ENCODE measurements at places on chromosomes 13 and 19.
A peak's percentile ranks its signal among the peaks of the same experiment; 100 is the strongest.

- DNase-seq, result no peak
Observed at GRCh38 chr13:93172109-93172508, 54.5 kb upstream of the GPC6 start.

GRCh38 chr19:40442328-40443130 is 1.6 kb downstream of the SERTAD3 start:
- no peak for DNase-seq

DNA sequence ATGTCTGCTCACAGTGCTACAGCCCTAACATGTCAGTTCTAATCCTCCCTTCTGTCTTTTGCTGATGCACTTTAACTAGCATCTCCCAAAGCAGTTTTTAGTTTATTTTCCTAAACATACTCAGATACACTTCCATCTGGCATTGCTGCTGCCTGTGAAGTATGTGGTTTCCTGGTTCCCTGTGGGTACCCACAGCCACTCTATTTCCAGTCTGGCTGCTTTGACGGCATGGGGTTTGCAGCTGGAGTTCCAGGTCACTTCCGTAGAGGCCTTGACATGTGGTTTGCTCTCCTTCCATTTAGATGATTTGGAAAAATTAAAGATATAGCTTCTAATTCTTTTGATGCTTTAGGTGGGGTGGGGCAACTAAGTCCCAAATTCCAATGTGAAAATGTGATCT is 375.5 kb downstream of the PCDH20 start:
- DNase-seq, result no peak

GRCh38 chr13:110391273-110391672 is 84.2 kb downstream of the COL4A2 start:
- no peak for DNase-seq

DNA sequence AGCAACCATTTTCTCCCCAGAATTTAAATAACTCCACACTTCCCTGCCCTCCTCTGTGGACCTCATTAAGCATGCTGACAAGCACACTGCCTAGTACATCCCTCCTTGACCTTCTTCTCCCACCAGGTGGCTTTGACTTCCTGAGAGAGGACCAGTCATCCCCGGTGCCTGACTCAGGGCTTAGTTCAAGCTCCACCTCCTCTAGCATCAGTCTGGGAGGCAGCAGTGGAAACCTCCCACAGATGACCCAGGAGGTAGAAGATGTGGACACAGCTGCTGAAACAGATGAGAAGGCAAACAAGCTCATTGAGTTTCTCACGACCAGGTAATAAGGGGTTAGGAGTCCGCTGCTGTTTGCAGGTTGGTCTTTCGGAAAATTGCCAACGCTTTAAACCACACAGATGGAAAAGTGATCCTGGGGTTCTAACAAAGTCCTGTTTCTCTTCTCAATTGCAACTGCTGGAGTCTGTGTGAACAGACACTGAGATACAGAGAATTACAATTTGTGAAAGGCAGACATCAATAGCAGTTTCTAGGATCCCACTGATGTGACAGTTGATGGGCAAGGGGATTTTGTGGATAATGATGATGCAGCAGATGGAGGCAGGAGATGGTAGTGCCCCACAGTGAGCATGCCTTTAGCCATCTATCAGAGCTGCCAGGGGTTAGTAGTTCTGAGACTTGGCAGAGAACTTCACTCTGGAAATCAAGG is 86.7 kb downstream of the ZAR1L start:
- DNase-seq, result no peak

DNA sequence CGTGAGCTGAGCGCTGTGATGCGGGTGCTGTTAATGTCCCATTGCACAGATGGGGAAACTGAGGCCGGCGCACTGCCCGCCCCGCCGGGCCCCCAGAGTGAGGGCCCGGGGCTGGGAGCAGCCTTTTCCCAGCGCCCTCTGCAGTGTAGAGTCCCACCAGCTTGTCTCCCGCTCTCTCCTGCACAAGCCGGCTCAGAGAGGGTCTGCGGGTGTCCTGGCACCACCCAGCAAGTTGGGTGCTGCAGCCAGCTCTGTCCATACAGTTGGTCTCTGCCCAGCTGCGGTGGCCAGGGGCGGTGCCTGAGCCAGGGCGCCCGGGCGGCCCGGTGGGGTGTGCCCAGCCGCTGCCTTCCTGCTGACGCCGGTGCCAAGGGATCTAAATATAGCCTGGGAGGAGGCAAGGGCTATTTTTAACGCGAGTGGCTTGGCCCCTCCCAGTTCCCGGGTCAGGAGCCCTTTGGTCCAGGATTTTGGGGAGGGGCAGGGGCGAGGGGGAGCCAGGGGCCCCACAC is 19.3 kb downstream of the GADD45B start:
- DNase-seq, result no peak

- peak; percentile 2 for DNase-seq
Observed at GRCh38 chr19:53772943-53773342, 51.2 kb downstream of the NLRP12 start.

DNA sequence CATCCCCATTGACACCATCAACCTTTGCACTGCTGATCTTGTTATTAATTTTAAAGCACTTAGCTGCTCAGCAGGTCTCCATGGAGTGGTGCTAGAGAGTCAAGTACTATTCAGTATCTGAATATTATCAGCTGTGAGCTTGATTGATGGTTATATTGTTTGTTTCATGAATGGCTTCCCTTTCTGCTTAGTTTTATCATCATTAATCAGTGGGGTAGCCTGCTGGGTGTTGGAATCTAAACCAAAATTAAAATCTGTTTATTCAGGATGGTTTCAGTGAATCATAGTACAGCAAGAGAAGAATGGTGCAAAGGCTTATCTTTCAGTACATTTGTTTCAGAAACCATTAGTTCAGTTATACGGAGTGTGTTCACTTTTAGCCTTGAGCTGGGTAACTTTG is 42.5 kb upstream of the SCEL start:
- no peak for DNase-seq

- DNase-seq, result no peak
Observed at GRCh38 chr13:102974317-102975087, 91.7 kb downstream of the SLC10A2 start.

- DNase-seq, result peak; percentile 91
Observed at GRCh38 chr19:29672933-29673336, 7.7 kb downstream of the PLEKHF1 start.

DNA sequence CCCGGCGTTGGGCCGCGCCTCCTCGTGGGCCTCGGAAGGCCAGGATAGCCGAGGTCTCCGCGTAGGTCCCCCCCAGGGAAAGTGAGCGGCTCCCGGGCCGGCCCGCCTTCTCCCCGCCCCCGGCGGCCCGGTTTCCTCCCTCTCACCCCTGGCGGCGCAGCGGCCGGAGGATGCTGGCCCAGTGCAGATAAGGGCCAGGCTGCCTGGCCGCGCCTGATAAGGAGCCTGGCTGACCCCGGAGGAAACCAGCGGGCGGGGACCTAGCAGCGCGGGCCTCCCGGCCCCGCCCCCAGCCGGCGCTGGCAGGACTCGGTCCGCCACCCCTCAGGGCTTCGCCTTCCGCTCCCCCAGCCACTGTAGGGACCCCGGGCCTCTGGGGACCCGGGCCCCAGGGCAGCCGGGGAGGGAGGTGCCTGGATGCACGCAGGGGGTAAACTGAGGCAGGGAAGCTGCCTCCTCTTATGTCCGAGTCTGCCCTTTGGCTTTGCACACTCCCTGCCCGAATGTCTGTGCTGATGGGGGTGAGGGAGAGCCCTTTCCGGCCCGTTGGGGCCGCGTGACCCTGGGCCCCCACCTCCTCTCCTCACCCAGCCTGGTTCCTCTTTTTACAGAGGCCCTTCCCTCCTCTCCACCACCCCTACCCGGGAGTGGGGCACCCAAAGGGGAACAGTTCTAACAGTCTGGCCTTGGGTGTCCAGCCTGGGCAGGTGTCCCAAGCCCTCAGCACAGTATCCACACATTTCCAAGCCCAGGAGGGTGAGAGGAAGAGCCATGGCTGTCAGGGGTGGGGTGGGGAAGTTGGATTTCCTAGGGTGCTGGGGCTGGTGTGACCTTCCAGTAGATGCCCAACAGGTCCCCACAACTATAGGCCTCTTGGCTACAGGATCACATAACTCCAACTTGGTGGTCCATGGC is at the start of gene LYL1:
TSS of gene LYL1 (minus strand) at position 193 of the 915 bp plus-strand sequence. CDS start 1,687 bp downstream, outside the sequence.
- no peak for DNase-seq

- no peak for DNase-seq
Observed at GRCh38 chr13:100305398-100305797, 216.5 kb downstream of the PCCA start.

GRCh38 chr19:31421856-31422255 is 72.6 kb upstream of the TSHZ3 start:
- no peak for DNase-seq

GRCh38 chr19:2848616-2849015 is 7.3 kb downstream of the ZNF555 start:
- no peak for DNase-seq

- DNase-seq, result no peak
Observed at GRCh38 chr13:19601749-19602725, 31.4 kb upstream of the MPHOSPH8 start.

DNA sequence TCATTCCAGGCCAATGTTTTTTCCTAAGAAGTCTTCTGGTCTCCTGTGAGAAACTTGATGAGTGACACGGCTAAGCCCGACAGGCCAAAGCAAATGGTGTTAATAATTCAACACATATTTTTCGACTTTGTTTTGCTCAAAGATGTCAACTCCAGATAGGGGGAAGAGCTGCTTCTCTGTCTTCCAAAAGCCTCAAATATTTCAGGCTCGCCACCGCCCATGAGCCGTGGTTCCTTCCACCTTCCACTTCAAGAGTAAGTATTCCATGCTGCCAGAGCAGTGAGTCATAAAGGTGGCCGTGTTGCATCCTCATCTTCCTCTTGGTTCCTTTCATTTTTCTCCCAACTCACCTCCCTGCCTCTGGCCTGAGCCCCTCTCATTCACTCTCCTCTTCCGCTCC is 272.6 kb downstream of the EFNB2 start:
- DNase-seq, result no peak

- no peak for DNase-seq
Observed at GRCh38 chr13:105790923-105791322, 744.5 kb downstream of the EFNB2 start.

DNA sequence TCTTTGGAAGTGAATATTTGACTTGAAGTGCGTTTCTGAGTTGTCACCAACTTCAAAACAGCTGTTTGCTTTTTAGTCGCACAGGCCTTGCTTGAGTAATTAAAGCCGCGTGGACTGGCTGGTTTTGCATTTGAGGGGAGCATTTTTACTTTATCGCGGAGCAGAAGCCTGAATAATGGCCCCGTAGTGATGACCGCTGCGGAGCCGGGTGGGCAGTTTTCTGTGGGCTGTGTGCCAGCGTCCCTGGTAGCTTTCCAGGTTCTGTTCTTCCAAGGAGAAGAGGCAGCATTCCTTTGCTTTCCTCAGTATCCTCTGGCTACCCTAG is 1.1 kb downstream of the NAA16 start:
- DNase-seq, result no peak

- peak; percentile 23 for DNase-seq
Observed at GRCh38 chr19:41753936-41754529, 1.3 kb upstream of the CEACAM6 start.

- no peak for DNase-seq
Observed at GRCh38 chr13:40648040-40648439, 18.4 kb downstream of the FOXO1 start.

DNA sequence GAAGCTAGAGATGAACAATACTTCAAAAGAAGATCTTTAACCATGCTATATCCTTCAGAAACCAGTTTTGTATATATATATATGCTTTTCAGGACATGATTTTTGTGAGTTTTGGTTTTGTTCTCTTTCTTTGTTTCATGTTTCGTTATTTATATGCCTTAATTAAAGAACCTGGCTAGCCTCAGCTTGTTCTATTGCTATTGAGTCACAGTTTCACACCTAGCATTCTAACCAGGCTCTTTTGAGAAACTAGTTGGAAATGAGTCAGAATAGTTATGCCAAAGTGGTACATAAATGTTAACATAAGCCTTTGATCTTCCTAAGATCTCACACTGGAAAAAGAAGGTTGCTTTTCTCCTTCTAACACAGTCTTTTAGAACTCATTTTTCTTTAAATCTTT is 1925.2 kb downstream of the OLFM4 start:
- DNase-seq, result no peak

DNA sequence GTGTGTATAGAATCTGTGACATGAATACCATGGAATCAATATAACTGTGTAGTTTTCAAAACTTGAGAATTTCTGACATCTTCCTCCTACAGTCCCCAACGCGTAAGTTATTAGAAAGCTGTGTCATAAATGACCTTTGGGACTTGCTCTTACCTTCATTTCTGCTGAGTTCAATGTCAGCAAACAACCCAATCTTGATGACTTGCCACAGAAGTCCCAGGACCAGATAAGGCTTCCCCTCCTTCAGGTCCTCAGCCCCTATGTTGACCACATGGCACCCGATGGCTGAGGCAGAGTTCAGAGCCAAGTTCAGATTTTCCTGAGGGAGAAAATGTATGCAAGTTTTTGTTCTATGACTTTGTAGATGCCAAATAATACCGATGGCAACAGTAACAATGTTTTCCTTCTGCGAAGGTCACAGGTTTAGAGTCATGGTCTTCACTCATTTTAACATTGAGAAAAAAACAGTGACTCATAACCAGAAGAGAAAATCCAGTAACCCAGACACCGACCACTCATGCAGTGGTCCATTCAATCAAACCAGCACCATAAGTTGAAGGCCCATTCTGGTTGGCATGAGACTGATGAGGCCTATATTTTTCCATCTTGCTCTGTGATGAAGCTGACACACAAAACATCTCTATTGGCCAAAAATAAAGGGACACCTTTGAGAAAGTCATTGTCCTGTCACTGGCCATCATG is 29.2 kb downstream of the LCP1 start:
- no peak for DNase-seq

- no peak for DNase-seq
Observed at GRCh38 chr13:106755542-106755941, 187.6 kb upstream of the ARGLU1 start.

GRCh38 chr13:41588899-41589298 is 131.5 kb downstream of the RGCC start:
- DNase-seq, result no peak

Data from T-helper 22 cell (primary cell).